ENCODE measurements at places on chromosomes 4 and X.
A peak's percentile ranks its signal among the peaks of the same experiment; 100 is the strongest.

DNA sequence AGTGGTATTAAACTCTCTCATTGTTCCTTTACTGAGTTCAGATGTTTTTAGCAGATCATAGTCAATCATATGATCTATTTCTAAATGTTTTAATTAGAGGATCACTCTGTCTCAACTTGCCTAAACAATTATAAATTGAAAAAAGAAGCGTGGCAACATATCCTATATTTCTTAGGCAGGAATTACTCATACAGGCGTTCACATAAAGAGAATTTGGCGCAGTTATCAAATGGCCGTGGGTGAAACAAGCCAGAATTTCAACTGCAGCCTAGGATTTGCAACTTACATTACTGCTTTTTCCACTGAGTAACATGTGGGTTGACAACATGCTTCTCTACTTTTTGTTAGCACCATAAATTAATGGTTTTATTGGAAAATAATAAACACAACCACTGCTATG is 141.3 kb downstream of the CPE start:
- DNase-seq = no peak

DNA sequence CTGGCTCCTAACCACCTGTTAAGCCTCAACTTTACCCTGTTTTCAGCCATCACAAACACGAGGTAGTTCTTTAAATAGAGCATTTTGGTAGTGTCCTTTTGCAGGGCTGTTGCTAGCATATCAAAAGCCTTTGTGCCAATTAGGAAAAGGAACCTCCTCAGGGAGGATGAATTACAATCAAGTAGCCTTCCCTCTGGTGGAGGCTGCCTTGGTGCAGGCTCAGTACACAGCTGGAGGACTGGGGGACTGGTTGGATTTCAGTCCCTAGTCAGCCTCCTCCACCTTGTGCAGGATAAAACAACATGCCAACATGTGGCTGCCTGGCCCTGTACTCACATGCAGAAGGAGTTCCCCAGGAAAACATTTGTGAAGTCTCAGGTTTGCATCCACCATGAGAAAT is 53.1 kb downstream of the RASGEF1B start:
- DNase-seq = no peak

GRCh38 chrX:12895866-12896265 is 10.6 kb upstream of the TLR8 start:
- DNase-seq = no peak

DNA sequence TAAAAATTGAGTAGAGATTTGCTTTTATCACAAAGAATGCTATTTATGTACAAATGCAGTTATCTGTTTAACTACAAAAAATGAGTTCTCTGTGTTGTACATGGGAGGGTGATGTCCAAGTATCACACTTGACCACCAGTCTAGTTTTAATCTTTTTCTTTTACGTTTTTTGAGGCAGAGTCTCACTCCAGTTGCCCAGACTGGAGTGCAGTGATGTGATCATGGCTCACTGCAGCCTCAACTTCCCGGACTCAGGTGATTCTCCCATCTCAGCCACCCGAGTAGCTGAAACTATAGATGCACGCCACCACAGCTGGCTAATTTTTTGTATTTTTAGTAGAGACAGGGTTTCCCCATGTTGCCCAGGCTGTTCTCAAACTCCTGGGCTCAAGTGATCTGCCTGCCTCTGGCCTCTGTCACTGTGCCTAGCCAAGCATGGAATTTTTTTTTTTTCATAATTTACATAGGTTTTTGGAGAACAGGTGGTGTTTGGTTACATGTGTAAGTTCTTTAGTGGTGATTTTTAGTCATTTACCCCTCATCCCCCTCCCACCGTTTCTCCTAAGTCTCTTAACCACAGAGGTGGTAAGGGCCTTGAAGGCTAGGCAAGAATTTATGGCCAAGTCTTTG is 47.9 kb upstream of the RPA4 start:
- peak; percentile 5 for DNase-seq

DNA sequence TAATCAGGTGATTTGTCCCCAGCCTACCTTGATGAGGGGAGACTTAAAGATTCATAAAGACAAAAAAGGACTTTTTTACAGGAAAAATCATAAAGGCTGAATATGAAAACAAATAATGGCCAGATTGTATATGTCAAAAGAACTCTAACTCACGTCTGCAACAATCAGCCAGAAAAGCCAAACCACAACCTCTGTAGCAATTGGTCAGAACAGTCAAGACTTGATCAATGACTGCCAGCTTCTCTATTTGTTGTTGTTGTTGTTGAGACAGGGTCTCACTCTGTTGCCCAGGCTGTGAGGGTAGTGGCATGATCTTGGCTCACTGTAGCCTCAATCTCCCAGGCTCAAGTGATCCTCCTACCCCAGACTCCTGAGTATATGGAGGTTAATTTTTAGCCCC is 35.9 kb upstream of the PPA2 start:
- DNase-seq = no peak

DNA sequence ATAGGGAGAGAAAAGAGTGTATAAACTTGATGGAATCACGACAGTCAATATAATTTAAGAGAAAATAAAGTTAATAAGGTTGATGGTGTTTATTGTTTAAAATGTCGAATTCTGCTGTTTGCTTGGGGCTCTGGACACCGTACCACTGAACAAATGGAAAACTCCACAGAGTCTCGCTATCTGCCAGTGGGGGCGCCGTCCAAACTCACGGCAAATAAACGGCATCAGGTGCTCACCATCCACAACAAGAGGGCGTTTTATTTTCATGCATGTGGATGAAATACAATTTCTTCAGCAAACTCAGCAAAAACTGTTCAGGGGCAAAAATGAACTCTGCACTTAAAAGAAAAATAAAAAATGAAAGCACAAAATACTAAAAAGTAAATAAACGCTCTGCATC is 46.6 kb upstream of the FAM47C start:
- no peak for DNase-seq

DNA sequence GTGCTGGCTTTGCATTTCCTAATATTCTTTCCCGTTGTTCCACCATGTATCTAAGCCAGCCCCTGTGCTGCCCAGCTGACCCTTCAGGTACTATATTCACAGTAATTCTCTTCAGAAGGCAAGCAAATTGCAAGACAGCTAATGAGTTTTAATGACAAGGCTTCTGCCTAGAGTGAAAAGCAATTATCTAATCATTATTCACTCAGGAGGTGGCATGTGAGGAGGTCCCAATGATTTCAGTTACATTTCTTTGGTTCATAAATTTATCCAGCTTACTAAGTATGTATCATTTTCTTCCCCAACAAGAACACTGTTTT is 123.0 kb downstream of the RASGEF1B start:
- no peak for DNase-seq

GRCh38 chr4:25161593-25161950 is 1.3 kb upstream of the SEPSECS start:
- DNase-seq = no peak

Data from GM10248 (cell line).